ENCODE measurements at places on chromosomes 7 and 10.

GRCh38 chr7:71925663-71926062, 486.5 kb downstream of the CALN1 start:
- DNase-seq = no peak

- DNase-seq = peak; percentile 33
These were observed 67.8 kb downstream of the INPP5A start for GRCh38 chr10:132605390-132605789.

DNA sequence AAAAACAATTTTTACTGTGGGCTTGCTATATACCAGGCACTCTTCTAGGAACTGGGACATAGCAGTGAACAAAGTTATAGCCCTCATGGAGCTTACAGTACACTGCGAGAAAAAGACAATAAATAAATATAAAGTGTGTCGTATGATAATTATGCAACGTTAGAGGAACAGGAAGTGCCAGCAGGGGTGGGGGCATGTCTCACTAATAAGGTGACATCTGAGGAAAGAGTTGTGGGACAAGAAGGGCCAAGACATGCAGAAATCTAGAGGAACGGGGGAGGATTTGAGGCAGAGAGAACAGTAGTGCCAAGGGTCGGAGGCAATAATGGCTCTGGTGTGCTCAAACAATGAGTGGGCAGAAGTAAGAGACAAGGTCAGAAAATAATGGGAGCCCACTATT, 52.8 kb downstream of the LMBR1 start:
- no peak for DNase-seq

GRCh38 chr7:70763961-70764691, 367.8 kb upstream of the GALNT17 start:
- DNase-seq = no peak

GRCh38 chr7:37758501-37759045, 75.0 kb downstream of the GPR141 start:
- no peak for DNase-seq

DNA sequence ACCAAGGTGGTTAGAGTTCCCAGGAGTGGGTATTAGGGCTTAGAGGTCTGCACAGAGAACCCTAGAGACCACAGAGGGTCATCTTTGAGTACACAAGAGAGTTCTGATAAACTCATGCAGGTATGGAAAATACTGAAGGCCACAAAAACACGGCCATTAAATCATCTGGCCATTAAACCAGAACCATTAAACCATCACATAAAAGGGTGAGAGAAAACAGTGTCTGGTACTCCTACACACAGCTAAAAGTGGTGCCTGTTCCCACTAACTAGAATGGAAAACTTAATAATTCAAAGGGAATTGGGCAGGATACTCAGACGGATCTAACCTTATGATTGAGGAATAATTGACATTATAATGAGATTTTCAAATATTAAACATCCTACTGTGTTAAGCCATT, 679.4 kb downstream of the TNS3 start:
- DNase-seq = no peak

DNA sequence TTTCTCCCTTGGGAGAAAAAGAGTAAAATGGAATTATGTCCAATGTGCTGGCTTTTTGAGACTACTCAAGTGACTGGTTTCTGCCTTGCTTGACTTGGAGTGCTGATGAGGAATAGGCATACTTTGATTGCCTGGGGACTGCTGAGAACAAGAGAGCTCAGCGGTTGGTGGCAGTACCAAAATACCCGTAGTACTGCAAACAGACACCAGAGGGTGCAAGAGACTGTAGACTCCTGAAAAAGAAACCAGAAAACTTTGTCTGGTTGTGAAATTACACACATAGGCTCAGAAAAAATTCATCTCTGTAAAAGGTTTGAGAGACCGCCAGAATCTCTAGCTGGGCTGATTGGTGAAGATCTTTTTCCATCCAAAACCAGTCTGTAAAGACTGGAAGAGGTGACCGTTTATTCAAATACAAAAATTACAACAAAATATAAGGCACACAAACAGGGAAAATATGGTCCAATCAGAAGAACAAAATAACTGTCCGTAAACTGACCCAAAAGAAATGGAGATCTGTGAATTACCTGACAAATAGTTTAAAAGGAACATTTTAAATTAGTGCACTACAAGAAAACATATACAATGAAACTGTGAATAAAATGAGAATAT, 18.5 kb downstream of the BICC1 start:
- no peak for DNase-seq

DNA sequence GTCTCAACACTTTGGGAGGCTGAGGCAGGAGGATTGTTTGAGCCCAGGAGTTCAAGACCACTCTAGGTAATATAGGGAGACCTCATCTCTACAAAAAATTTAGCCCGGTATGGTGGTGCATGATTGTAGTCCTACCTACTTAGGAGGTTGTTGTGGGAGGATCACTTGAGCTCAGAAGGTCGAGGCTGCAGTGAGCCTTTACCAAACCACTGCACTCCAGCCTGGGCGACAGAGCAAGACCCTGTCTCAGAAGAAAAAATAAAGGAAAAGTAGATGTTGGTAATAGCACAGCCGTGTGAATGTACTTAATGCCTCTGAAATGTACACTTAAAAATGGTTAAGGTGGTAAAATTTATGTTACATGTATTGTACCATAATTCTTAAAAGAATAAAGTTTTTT, 25.3 kb downstream of the TIMM23 start:
- no peak for DNase-seq

- no peak for DNase-seq
These were observed 669.4 kb downstream of the PARD3 start for GRCh38 chr10:34145715-34146114.

GRCh38 chr7:128810997-128811396, 19.2 kb upstream of the FLNC start:
- DNase-seq = no peak

- no peak for DNase-seq
These were observed 540.2 kb downstream of the GATA3 start for GRCh38 chr10:8594711-8595110.

DNA sequence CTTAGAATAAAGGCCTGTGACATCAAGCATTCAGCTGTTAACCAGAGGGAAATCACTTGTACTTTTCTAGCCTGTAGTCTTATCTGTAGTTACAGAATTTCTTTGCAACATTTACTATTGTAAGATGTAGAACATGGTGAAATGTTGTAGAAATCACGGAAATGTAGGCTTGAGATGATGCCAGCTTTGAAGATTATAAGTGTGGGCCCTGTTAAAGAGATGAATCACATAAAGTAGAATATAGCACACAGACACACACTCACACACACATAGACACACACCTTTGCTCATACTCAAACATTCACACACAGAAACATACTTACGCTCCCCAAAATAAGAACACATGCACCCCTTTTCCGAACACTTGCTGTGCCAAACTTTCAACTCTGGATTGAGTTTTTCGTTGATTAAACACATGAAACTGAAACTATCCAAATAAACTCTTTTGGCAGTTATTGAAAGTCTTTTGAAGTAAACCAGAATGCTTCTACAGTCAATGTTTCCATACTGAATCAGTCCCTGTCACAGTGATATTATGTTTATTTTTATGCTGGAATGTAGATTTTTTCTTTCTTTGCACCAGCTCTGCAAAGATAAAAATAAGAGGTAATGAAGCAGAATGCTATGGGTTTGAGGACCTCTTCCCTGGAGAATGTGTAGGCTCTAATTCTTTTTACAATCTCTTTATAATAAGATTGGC, 230.3 kb upstream of the MEOX2 start:
- no peak for DNase-seq

GRCh38 chr7:158414486-158414961, 173.1 kb downstream of the PTPRN2 start:
- no peak for DNase-seq

DNA sequence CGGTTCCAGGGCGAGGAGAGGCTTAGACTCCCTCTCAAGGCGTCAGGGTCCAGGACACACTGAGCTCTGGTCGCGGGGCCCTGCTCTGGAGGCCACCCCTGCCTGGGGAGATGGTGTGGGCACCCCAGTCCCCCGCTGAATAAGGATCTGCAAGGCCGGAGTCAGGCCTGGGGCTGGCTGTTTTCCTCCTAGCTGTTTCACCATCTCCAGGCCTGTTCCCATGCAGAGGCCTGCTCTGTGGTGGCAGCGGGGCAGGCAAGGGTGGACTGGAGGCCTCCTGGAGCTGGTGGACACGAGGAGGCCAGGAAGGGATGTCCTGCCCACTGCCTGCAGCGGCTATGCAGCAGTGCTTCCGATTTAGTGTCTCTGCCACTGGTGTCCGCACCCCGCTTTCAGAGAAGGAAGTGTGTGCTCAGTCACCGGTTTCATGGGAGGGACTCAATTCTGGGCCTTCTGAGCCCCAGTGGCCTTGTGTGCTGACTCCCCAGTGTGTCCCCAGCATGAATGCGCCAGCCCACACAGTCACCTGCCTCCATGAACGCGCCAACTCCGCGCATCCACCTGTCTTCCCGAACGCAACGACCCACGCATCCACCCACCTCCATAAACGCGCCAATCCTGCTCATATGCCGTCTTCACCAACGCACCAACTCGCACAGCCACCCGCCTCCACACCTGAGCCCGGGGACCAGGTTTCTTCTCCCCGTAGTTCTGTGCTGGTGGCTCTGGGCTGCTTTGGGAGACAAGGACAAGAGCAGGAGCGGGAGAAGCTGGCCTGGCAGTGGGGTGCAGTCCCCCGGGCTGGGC, 14.5 kb upstream of the GPR146 start:
- DNase-seq = no peak

- no peak for DNase-seq
These were observed 297.8 kb upstream of the SEMA3A start for GRCh38 chr7:84492098-84493034.

- DNase-seq = no peak
These were observed 56.0 kb upstream of the TNKS2 start for GRCh38 chr10:91742229-91742628.

DNA sequence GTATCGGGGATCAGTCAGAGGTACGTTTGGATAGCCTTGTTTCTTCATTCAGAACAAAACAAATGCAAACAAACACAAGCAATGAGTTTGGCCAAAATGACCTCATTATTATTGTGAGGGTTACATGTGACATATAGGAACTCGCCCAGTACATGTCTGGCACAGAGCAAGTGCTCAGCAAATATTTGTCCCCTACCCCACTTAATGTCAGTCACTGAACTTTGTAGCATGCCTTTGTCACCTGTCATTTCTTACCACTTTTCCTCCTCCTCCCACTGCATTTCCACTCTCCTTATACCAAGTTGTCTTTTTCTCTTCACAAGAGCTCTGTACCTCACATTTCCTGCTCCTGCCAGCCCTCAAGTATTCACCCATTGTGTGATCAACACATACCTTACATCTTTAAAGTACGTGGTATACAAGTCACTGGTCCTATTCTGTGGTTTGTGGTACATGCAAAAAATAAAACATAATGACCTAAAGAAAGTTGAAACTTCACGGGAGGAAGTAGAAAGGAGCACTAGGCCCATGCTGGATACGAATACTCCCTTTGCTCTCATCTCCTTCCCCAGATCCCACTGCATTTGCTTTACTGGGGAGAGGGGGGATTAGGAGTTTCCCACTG, 236.0 kb downstream of the INHBA start:
- no peak for DNase-seq

Measured in RWPE2 (cell line).